ENCODE measurements at places on chromosomes 1 and 21.
A peak's percentile ranks its signal among the peaks of the same experiment; 100 is the strongest.

- H3K27me3 ChIP-seq = no peaks in the 10 kb centered on the region
- no peaks in the 10 kb centered on the region for H3K4me1 ChIP-seq
- DNase-seq = no peak
- H3K36me3 ChIP-seq = no peaks in the 10 kb centered on the region
- H3K27ac ChIP-seq = no peak overlapping the region
- H3K4me3 ChIP-seq = no peak overlapping the region
Observed at GRCh38 chr1:209086486-209087192, 496.9 kb upstream of the CAMK1G start.

DNA sequence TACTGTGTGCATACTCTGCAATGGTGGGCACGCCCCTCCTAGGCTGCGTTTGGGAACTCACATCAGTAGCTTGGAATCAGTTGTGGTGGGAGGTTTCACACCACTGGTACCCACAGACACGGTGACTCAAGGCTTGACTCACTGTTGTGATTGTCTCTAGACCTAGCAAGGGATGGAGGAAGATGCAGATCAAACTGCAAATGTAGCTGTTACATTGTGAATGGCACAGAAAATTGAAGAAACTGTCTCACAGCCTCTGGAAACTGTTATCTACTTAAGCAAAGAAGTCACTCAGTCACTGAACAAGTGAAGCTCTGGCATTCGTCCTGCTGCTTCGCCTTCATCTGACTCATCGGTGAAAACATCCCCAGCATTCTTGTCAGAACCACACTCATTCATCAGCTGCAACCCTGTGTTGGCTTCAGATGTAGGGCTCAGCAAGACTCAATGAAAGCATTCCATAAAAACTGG is 59.5 kb downstream of the POFUT2 start:
- no peak overlapping the region for H3K27ac ChIP-seq
- H3K4me3 ChIP-seq = no peak overlapping the region
- peaks cover 32% of the 10 kb centered on the region for H3K4me1 ChIP-seq
- DNase-seq = peak; percentile 32
- peaks cover 10% of the 10 kb centered on the region for H3K27me3 ChIP-seq

DNA sequence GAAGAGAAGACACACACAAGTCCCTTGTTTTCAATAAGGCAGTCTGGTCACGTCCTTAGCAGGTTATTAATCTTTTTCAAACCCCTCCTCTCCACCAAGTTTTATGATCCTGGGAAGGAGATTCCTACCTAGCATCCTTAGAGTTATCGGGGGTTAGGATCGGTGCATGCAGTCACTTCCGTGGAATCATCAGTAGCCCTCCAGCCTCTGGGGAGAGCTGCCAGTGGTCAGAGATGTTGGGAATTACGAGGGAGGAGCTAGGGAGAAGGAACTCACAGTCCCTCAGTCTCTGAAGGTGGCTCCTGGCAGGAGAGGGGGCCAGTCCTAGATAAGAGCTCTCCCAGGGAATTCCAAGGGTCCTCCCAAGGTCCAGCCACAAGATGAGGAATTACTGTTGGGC is 57.7 kb upstream of the ATP5PO start:
- no peak for DNase-seq
- peaks cover 56% of the 10 kb centered on the region for H3K4me1 ChIP-seq
- H3K36me3 ChIP-seq = peaks cover 37% of the 10 kb centered on the region
- H3K27ac ChIP-seq = no peak overlapping the region
- no peaks in the 10 kb centered on the region for H3K27me3 ChIP-seq

DNA sequence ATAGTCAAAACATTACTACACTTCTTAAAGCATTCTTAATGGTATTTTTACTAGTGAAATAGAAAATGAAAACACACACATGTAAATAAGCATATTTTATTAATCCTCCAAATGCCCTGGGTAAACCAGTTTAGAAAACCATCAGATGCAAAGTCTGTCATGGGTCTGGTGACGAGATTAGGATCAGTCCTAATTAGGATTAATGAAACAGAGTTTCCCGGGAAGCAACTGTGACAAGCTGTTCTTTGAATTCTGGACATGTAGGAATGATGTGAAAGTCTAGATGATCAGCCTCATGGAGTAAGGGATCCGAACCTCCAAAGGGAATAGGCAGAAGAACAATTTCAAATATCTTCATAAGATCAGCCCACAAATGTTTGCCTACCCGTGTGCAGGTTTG is 250.2 kb downstream of the KIF26B start:
- DNase-seq = no peak
- no peaks in the 10 kb centered on the region for H3K27me3 ChIP-seq
- H3K36me3 ChIP-seq = no peaks in the 10 kb centered on the region
- H3K4me1 ChIP-seq = no peaks in the 10 kb centered on the region

DNA sequence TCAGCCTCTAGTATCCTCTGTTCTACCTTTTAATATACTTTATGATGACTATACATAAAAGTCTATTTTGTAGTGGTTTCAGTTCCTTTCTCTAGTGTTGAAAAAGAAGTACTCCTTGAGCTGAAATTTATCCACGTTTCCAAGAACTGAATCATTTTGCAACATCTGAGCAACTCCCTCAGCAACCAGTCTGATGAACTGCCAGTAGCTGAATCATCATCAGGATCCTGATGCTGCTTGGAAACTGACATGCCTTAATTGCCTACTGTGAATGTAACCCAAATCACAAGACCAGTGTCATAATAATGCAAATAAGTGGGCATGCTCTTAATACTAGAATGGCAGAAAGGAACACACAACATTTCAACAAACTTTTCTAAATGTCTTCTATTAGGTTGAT is 103.3 kb downstream of the CYYR1 start:
- H3K4me1 ChIP-seq = peaks cover 23% of the 10 kb centered on the region
- H3K27me3 ChIP-seq = no peaks in the 10 kb centered on the region
- DNase-seq = no peak
- H3K27ac ChIP-seq = peak overlapping the region; percentile 14

DNA sequence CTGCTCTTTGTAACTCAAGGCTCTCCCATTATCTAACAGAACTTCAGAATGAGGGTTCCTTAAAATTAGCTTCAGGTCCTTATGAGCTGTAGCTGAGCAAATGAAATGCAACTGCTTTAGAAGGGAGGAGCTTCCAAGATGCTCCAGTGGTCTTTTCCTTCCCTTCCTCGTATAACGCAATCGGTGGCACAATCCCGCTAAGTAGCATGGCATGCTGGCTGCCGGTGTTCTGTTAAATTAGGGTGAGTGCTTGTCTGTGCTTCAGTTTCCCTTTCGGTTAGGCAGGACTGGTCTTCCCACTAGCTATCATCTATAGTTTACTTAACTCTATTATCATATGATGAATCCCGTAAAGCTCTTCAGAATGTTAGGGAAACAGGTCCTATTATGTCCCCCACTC is 917 bp downstream of the KIAA0040 start:
- H3K27ac ChIP-seq = peak overlapping the region; percentile 92
- H3K36me3 ChIP-seq = peaks cover 47% of the 10 kb centered on the region
- no peaks in the 10 kb centered on the region for H3K27me3 ChIP-seq
- H3K4me1 ChIP-seq = peaks cover 59% of the 10 kb centered on the region
- peak overlapping the region; percentile 95 for H3K4me3 ChIP-seq

DNA sequence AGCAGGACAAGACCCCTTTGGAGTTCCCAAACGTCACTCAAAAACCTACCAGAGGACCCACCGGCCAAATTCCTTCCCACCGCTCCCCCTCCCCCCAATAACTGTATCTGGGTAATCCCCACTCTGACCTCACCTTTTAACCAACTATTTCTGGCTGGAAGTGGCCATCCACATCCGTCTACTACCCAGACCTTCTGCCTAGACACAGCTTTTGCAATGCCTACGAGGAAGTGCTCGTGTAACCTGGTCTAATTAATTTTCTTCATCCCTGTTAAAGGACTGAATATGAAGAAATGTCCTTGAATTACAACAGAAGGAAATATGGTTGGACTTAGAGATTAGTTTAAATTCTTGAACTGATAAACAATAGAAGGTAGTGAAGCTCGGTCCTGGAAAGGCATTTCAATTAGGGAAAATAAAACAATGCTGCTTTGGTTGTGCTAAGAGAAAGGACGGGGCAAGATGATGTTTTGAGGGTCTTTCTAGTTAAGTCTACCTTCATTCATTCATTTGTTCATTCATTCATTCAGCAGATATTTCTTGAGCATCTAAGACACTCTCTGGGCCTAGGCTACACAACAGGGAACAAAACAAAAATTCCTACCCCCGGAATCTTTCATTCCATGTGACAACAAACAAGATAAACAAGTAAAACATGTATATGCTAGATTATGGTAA is 18.8 kb downstream of the AVPR1B start:
- H3K27me3 ChIP-seq = peaks cover 51% of the 10 kb centered on the region
- H3K4me3 ChIP-seq = no peak overlapping the region
- no peak overlapping the region for H3K27ac ChIP-seq
- no peak for DNase-seq

DNA sequence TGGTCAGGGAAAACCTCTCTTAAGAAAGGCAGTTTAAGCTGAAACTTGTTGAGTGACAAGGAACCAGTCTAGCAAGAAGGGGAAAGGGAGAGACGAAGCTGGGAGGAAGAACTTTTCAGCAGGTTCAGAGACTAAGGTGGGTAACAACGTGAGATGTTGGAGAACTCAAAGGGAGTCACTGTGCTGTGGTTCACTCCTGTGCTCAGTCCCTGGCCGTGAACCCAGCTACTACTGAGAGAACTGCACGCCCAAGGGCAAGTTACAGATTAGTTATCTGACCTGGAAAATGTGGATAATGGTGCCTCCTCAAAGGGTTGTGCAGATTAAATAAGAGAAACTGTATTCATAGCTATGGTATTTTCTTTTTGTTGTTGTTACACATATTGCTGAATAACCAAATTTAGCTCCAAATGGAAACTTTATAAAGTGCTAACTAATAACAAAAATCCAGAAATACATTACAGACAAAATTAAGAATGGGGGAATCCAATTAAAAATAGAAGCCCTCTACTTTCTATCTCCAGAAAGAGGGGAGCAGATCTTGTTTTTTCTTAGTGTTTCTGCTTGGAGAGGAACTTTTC is 2.9 kb downstream of the ZBTB40 start:
- H3K27ac ChIP-seq = no peak overlapping the region
- peaks cover 20% of the 10 kb centered on the region for H3K4me1 ChIP-seq
- H3K4me3 ChIP-seq = no peak overlapping the region

DNA sequence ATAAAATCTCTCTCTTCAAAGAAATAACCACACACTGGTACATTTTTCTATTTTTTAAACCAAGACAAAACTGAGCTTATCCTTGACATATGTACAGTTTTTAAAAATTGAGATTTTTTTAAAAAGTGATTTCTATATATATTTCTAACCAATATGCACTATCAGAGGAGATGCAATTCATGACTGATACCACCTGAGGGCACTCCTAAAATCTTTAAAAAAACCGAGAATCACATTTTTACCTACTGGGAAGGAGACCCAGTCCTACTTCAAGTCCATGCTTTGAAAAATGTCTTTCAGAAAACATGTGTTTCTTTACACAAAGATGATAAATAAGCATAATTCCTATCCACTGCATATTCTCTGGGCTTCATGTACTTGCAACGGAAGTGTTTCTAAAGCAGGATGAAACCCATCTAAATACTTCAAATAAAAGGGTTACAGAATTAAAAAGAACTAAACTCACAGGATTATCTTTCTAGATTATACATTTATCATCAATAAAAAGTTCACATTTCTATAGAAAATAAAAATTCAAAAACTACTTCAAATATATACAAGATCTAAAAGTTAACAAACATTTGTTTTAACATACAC is 98.6 kb downstream of the ENAH start:
- no peak for DNase-seq
- no peaks in the 10 kb centered on the region for H3K36me3 ChIP-seq
- H3K4me1 ChIP-seq = no peaks in the 10 kb centered on the region
- H3K4me3 ChIP-seq = no peak overlapping the region

DNA sequence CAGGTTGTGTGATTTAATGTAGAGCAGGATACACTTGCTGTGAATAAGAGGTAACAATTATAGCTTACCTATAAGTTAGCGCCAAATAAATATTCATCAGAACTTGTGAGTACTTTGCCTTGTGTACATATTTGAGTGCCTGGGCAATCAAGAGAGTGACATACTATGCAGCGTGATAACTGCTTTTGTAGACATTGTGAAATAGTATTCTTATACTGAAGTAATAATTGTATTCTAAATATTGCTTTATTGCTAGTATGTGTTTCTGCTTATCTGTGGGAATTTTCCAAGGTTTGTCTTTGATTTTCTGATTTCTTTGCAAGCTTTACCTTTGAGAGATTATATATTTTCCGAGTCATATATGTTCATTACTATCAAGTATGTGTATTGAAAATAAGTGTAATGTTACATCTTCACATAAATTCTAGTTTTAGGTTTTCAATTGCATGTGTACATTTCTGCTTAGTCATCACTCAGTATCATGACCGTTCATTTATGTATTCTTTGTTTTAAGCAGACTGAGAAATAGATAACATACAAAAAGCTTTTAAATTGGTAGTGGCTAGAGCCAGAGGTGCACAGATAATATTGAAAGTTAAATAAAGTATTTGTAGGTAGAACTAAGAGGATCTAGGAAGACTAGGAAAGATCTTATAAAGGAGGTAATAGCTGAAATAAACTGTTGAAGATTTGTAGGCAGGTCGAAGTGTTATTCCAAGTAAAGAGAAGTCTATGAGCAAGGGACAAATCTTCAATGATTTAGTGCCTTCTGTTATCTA is 19.5 kb downstream of the USP25 start:
- peaks cover 25% of the 10 kb centered on the region for H3K4me1 ChIP-seq
- no peaks in the 10 kb centered on the region for H3K27me3 ChIP-seq
- H3K36me3 ChIP-seq = peaks cover 11% of the 10 kb centered on the region
- no peak for DNase-seq

GRCh38 chr1:116679091-116679827 is 11.7 kb upstream of the IGSF3 start:
- H3K4me3 ChIP-seq = no peak overlapping the region
- H3K27ac ChIP-seq = no peak overlapping the region
- no peaks in the 10 kb centered on the region for H3K4me1 ChIP-seq
- DNase-seq = no peak

GRCh38 chr1:195085196-195085595 is 1523.0 kb downstream of the KCNT2 start:
- H3K36me3 ChIP-seq = no peaks in the 10 kb centered on the region
- no peaks in the 10 kb centered on the region for H3K4me1 ChIP-seq
- no peak for DNase-seq
- H3K4me3 ChIP-seq = no peak overlapping the region
- H3K27ac ChIP-seq = no peak overlapping the region

DNA sequence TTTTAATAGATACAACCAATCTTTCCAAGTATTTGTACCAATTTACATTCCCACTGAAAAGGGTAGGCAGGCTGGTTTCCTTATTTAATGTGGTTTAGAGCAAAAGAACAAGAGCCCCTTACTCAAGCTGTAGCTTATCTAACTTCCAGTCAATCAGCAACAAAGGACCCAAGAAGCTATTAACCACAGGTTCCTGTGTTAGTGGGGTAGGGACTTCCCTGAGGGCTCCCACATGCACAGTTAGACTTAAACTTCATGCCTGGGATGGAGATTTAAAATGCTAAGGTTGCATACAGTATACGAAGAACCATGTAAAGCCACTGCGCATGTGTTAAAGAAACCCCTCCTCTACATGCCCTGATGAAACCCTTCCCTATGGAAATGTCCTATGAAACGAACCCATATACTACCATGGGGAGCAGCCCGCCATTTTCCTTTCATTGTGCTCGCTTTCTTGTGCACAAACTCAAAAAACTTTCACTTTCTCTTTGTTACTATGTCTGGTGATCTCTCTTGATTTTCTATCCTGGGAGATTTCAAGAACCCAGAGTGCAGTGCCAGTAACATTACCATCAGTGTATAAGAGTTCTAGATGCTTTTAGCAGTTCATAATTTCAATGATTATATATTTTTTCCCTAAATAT is 23.3 kb upstream of the ST6GALNAC5 start:
- DNase-seq = no peak
- H3K4me3 ChIP-seq = peak overlapping the region; percentile 14
- H3K36me3 ChIP-seq = no peaks in the 10 kb centered on the region
- H3K27ac ChIP-seq = no peak overlapping the region
